ENCODE measurements at places on chromosomes 5 and 9.

DNA sequence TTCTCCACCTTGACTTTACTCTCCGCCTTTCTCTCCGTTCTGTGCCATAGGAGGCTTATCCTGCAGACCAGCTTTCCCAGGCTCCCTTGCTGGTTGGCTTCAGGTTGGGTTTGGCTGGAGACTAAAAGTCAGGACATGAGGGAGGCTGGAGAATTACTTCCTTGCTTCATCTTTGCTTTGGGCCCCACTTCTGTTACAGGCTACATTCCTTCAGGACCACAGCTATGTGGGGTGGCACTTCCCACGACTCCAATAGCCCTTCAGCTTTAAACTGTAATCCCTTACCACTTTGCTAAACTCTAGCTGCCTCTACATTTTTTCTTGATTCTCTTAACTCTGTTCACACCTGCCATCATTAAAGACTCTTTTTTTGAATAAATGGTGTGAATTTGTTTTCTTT lies 186.7 kb upstream of the NR4A3 start:
- no peak for DNase-seq

GRCh38 chr9:73824671-73825070 lies 672.5 kb upstream of the RORB start:
- no peak for DNase-seq

- no peak for DNase-seq
Observed at GRCh38 chr9:133403766-133404453, 13.9 kb downstream of the REXO4 start.

DNA sequence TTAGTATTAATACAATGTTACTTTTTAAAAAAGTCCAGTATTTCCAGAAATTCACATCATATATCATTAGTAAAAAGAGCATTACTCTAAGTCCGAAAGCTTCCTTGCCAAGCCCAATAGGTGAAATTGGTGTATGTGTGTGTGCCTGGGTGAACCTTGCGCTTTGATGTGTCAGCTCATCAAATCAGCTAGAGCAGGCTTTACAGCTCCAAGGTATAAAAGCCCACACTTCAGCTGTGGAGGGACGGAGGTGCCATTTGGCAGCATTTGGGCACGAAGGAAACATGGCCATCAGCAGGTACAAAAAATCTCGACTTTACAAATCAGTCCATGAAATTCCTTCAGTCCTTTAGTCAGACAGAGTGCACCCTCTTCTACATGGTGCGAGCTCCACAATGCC lies 76.5 kb upstream of the IL7R start:
- DNase-seq, result no peak

- no peak for DNase-seq
Observed at GRCh38 chr5:32810804-32811203, 99.7 kb downstream of the NPR3 start.

DNA sequence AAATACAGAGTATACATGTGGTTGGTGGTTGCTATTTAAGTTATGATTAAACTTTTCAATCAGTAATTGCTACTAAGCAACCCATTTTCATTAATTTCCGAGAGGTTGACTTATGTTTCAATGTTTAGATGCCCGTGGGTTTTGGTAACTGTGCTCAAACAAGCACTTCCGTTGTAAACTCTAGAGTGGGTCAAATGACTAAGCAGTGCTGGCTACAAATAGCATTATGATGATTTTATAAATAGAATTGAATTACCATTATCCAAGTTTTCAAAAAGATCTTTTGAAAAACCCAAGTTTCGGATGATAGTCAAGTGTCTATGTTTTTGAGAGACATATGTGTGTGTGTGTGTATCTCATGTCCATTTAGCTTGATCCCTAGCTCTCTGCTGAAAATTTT lies 2369.4 kb upstream of the ACO1 start:
- DNase-seq, result no peak

GRCh38 chr5:79243224-79243623 lies 7.3 kb downstream of the JMY start:
- DNase-seq, result no peak

DNA sequence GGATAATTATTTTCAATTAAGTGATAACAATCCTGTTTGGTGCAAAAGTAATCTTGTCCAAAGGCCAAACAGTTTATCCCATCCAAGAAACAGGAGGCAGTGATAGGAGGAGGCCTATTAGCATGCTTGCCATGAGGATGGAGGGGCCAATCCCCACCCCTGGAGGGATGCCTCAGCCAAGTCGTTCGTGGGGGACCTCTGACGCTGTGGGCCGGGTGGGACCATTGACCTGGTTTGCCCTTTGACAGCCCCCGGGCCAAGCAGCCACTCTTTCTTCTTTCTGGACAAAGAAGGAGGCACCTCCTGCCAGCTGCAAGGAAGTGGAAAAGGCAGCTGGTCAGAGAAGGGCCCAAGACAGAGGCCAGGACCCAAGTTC lies 39.5 kb upstream of the GRHPR start:
- DNase-seq, result no peak
